ENCODE measurements at places on chromosomes 7 and 10.

DNA sequence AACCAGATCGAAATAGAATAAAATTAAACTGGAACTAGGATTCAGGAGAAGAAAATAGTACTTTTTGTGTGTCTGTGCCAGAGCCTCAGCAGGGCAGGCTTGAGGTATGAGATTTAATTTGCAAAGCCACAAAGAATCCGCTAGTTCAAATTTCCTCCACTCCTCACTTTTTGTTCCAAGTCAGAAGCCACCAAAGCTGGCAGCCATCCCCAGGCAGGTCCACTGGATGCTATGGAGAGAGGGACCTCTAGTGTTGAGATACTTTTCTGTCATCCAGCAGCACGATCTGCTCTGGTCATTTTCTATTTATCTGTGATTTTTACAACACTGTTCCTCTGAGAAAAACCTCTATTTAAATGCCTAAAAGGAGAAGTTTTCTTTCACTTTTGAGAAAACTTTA lies 147.9 kb upstream of the FRMD4A start:
- DNase-seq: no peak

- no peak for DNase-seq
Observed at GRCh38 chr7:24908727-24909126, 71.3 kb downstream of the OSBPL3 start.

GRCh38 chr10:48330269-48330668 lies 23.8 kb downstream of the MAPK8 start:
- DNase-seq: no peak

GRCh38 chr7:72152161-72153131 lies 259.7 kb downstream of the CALN1 start:
- DNase-seq: no peak

DNA sequence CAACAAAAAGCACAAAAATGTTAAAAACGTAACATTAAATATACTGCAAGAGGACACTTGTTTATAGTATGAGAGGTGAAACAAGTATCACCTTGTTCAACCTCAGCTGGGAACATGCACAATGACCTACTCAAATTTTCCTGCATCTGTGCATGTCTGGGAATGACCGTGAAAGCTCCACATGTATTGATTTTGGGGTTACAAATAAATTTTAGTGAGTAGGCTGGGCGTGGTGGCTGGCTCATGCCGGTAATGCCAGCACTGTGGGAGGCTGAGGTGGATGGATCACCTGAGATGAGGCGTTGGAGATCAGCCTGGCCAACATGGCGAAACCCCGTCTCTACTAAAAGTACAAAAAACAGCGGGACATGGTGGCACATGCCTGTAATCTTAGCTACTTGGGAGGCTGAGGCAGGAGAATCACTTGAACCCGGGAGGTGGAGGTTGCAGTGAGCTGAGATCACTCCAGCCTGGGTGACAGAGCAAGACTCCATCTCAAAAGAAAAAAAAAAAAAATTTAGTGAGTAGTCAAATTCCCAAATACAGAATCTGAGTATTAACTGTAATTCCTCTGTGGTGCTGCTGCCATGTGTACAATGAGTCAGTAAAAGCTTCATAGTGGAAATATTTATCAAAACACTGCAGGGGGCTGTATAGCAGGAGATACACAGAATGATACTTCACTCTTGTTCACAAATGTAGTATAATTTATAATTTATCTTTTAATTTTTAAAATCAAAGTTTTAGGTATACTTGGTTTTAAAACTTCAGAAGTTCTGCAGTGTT lies 41.1 kb downstream of the SUGCT start:
- DNase-seq: no peak

GRCh38 chr10:4851846-4852245 lies 25.8 kb downstream of the AKR1E2 start:
- no peak for DNase-seq

GRCh38 chr10:72250666-72251065 lies 23.1 kb upstream of the DDIT4 start:
- no peak for DNase-seq

- DNase-seq: no peak
Observed at GRCh38 chr7:28112012-28112411, 68.6 kb downstream of the JAZF1 start.

- DNase-seq: no peak
Observed at GRCh38 chr10:83083831-83084230, 1055.5 kb upstream of the GHITM start.

- DNase-seq: no peak
Observed at GRCh38 chr7:29878081-29878688, 71.9 kb downstream of the WIPF3 start.

GRCh38 chr10:77090381-77091356 lies 546.9 kb downstream of the KCNMA1 start:
- no peak for DNase-seq

GRCh38 chr7:23415198-23415597 lies 55.1 kb downstream of the IGF2BP3 start:
- no peak for DNase-seq

- no peak for DNase-seq
Observed at GRCh38 chr10:71354776-71355175, 35.7 kb downstream of the SLC29A3 start.

DNA sequence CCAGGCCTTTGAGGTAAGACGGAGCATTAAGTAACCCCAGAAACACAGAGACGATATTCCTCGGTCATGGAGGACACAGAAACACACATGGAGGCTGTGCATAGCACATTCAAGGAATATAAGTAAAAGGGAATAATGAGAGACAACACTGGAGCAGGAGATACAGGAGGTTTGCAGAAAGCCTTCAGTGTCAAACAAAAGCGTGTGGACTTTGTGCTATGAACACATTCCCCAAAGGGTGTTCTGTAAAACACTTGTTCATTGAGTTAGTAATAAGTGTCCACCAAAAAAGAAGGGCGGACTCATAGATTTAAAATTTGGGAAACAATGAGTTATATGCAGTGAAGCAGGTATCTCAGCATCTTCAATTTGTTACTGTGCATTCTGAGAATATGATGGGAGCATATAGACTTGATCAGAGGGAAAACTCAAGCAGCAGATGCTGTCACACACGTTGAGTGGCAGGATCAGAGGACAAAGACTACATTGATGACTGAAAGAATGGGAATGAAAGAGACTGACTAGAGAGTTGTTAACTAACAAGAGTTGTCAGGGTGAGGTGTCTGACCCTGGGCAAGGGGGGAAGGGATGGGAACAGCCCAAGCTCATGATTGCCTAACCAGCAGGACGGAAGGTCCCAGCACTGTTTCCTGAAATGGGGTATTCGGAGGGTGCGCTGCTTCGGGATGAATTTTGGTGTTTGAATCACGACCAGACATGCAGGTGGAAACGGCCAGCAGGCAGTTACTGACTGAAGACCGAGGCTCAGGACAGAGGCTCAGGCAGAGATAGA lies 85.2 kb upstream of the VIPR2 start:
- DNase-seq: no peak

GRCh38 chr10:51364674-51365073 lies 290.4 kb downstream of the PRKG1 start:
- no peak for DNase-seq

DNA sequence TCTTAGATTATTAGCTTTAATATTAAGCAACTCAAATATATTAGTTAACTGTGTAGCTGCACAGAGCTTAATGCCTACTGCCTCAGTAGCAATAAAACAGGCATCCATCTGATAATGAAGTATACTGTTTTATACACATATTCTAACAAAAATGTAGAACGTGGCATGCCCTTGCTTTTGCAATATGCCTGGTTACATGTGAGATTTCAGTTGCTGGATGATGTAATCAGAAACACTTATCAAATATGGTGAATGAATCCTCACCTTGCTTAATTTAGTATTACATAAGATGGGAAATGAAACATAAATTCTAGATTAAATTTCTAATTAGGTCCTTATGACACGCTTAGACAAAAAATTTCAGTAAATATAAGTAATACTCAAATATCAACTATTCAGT lies 8.0 kb downstream of the DNAJC1 start:
- DNase-seq: no peak
